NCI-H446 (cell line): ENCODE measurements at places on chromosomes 2 and 18.

GRCh38 chr2:101864426-101864825, 127.3 kb upstream of the IL1R2 start:
- no peak for DNase-seq

DNA sequence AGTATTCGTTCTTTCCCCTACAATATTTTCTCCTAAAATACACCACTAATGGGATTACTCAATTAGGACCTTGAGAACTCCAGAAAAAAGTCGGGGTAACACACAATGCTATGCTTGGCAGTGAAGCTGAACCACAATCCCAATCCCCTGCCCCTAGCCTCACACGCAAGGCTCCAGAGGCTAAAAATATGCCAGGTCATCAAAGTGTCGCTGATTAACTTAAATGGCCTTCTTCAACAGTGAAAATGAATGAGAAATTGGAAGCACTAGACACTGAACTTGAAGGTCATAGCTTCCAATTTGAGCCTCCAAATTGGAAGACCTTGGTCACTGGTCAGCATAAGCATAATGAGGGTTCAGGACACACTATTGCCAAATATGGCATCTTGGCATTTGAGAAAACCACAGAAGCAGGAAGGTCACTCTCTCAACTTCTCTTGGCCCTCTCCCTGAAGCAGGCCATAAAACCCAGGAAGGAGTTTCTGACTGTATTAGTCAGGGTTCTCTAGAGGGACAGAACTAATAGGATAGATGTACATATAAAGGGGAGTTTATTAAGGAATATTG, 86.0 kb upstream of the SATB2 start:
- no peak for DNase-seq

DNA sequence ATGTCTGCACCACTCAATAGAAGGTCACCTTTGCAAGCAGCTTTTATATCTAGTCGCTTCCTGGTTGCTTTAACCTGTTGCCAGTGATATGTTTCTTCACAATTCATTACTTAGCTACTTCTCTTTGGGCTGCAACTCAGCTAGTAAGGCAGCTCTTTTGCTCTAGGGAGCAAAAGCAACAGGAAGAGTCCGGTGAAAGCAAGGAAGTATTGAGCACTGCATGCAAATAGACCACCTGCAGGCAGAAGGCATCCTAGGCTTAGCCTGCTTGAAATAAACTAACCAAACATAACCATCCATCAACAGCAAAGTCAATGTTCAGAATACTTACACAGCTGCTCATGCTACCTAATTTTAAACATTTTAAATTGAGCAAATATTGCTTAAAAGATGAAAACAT, 529.2 kb upstream of the LINC00305 start:
- DNase-seq, result no peak

DNA sequence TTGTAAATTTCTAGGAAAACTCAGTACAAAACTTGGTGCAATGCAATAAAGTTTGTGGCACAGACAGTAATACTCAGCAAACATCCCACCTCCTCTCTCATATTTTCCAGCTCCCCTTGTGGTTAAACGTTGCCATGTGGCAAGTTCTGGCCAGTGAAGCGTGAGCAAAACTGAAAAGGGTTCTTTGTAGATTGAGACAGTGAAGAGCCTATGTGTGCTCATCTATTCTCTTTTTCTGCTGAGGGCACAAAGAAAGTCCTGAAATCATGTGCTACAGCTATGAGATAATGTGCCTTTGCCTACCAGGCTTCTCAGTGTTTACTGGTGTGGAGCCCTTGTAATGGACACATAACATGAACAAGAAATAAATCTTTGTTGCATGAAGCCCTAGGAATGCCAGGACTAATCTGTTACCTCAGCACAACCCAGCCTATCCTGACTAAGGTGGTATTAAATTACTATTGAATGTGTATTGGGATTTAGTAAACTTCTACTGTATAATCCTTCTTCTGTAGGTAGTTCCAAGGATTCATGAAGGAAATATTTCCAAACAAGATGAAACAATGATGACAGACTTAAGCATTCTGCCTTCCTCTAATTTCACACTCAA, 13.0 kb upstream of the TYMS start:
- no peak for DNase-seq

DNA sequence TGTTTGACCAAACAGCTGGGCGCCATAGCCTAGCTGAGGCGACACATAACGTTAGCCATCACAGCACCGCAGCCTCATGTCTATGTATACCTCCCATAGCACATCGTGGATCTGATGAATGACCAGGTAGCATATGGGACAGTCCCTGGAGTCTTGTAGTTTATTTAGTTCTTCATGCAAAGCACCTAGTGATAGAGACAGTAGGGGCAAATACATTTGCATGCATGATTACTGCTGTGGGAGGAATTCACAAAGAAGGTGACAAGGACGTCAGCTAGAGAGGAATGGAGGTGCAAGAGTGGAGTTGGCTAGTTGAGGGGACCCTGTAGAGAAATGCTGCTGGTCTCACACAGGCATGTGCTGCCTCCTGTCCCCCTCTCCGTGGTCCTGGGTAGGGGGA, 478.9 kb upstream of the HS6ST1 start:
- no peak for DNase-seq
